NCI-H748 treated with DMSO at 0.1 percent for 48 hours (cell line): ENCODE measurements at places on chromosomes 1 and 21.
A peak's percentile ranks its signal among the peaks of the same experiment; 100 is the strongest.

GRCh38 chr1:20117236-20117635 lies 2.1 kb downstream of the PLA2G2D start:
- no peak for DNase-seq

DNA sequence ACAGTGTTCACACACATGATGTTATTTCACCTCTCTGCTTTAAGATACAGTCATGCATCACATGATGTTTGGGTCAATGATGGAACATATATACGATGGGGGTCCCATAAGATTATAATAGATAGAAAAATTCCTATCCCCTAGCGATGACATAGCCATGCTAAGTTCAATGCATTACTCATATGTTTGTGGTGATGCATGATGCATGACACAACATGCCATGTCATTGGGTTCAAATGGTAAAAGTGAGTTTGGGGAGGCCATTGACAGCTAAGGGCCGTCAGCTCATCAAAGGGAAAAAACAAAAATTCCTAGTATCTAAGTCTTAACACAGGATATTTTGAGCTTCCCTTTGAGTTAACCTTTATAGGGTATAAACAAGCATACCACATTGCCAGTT lies 73.6 kb downstream of the ATP1A1 start:
- DNase-seq = no peak

DNA sequence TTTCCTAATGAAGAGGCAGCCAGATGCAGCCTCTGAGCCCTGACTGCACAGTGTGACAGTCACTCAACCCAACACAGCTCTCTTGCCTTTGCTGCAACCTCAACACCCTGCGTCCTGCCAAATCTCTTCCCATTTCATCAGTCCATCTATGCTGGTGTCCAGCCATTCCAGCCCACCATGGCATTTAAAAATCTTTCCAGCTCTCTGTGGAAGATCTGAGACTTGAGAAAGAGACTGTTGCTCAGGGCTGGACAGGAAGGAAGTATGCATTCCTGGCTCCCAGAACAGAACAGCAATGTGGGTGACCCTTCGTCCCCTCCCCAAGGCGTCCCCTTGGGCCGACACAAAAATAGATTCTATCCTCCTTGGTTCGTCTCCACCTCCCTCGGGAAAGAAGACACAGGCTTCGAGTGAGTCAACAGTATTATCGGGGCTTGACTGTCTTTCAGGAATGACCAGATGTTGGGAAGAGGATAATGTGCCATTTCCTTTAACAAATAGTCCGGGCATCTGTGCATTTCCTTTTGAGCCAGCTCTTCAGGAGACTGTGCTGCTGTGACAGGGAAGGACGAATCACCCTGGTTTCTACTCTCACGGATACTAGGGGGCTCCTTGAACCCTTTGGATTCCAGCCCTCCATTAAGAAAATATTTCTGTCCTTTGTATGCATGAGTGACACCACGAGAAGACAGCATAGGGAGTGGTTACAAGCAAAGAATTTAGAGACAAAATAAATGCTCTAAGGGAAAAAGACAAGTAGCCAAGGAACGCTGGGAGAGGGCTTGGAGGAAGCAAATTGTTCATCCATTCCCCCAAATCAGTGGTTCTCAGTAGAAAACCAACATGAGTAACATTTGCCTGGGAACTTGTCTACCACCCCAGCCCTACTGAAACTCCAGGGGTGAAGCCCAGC lies 111.4 kb upstream of the CDC42BPA start:
- DNase-seq = peak; percentile 15

GRCh38 chr1:31258581-31258980 lies 18.9 kb upstream of the NKAIN1 start:
- DNase-seq = no peak

GRCh38 chr1:51313268-51313852 lies 17.0 kb downstream of the TTC39A start:
- no peak for DNase-seq

GRCh38 chr1:1082239-1082775 lies 8.2 kb upstream of the RNF223 start:
- no peak for DNase-seq

GRCh38 chr1:241964550-241965282 lies 7.1 kb downstream of the BECN2 start:
- DNase-seq = no peak

GRCh38 chr1:198497326-198498102 lies 43.0 kb downstream of the ATP6V1G3 start:
- no peak for DNase-seq

- DNase-seq = no peak
Measured at GRCh38 chr1:153723687-153724086, 4.2 kb upstream of the INTS3 start.

DNA sequence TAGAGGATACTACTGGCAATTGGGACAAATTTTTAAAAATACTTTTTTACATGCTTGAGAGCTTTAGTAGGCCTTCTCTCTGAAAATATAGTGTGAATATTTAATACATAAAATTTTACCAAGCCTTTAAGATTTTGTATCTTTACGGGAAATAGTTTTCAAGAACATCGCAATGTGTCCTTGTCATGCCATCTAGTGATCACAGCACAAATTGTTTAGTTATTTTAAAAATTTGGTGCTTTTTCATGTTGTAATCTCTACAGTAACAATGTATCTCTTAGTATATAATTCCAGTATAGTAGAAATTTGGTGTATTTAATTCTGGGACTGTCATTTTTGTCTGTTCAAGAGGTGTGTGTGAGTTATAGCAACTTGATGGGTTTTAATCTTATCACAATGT lies 6.7 kb downstream of the CDC7 start:
- no peak for DNase-seq

GRCh38 chr1:89762386-89762778 lies 58.5 kb upstream of the LRRC8D start:
- peak; percentile 66 for DNase-seq

DNA sequence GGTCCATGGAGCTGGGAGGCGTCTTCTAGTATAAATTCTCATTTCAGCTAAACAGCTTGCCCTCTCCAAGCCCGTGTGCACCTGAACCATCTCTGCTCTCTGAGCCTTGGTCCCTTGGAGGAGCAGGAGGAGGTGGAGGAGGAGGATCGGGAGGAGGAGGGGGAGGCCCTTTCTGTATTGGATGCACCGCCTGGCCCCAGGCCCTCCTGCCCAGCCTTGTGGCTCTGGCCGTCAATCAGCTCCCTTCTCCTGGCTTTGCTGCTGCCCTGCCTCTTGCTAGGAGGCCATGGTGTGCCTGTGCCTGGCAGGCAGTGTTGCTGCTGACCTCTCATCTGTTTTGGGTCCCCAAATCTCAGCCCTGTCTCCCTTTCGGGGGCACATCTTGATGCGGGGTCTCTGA lies 9.0 kb downstream of the COL18A1 start:
- DNase-seq = no peak

GRCh38 chr1:162680419-162681121 lies 48.3 kb downstream of the DDR2 start:
- no peak for DNase-seq
